ENCODE measurements at places on chromosomes 1 and 21. TPM values are rescaled to one million over a fixed set of nuclear protein-coding genes. Genes with fewer than 3 reads are reported as not detected.
A peak's percentile ranks its signal among the peaks of the same experiment; 100 is the strongest.

The ARTN gene
- 0.22 TPM for total RNA-seq

The NUF2 gene
- total RNA-seq = 26.1 TPM

DNA sequence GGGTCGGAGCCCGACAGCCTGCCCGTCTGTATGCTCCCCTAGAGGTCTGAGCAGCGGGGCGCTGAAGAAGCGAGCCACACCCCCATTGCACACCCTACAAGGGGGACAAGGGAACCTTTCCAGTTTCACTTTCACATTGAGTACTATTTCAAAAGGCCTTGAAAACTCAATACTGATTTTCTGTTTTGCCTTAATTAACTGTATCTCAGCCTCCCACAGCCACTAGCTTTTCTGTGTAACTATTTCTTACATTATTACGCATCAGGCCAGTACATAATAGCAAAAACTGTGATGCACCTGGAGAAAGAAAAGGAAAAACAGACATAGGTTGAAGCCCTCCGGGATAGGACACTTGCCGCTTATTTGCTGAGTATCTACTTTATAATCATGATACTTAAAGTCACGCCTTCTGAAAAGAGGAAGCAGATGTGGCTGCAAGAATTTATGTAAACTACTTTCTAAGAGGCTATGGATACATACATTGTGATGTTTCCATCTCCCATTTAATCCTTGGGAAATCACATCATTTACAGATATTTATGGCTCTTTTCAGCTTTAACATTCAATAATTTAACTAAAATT lies 1719.5 kb downstream of the MRPL39 start:
- H3K27me3 ChIP-seq = no peaks in the 10 kb centered on the region
- no peak overlapping the region for H3K27ac ChIP-seq
- H3K36me3 ChIP-seq = no peaks in the 10 kb centered on the region
- peak overlapping the region; percentile 18 for H3K4me3 ChIP-seq
- DNase-seq = peak; percentile 4
- no peaks in the 10 kb centered on the region for H3K4me1 ChIP-seq

- no peaks in the 10 kb centered on the region for H3K36me3 ChIP-seq
- H3K4me3 ChIP-seq = no peak overlapping the region
Measured at GRCh38 chr1:43521756-43522155, 8.9 kb upstream of the PTPRF start.

- no peak overlapping the region for H3K27ac ChIP-seq
- H3K27me3 ChIP-seq = no peaks in the 10 kb centered on the region
- no peak overlapping the region for H3K4me3 ChIP-seq
- H3K36me3 ChIP-seq = no peaks in the 10 kb centered on the region
- no peaks in the 10 kb centered on the region for H3K4me1 ChIP-seq
Measured at GRCh38 chr1:81877940-81878339, 77.2 kb downstream of the ADGRL2 start.

The ANKRD35 gene
- total RNA-seq = 1.0 TPM

DNA sequence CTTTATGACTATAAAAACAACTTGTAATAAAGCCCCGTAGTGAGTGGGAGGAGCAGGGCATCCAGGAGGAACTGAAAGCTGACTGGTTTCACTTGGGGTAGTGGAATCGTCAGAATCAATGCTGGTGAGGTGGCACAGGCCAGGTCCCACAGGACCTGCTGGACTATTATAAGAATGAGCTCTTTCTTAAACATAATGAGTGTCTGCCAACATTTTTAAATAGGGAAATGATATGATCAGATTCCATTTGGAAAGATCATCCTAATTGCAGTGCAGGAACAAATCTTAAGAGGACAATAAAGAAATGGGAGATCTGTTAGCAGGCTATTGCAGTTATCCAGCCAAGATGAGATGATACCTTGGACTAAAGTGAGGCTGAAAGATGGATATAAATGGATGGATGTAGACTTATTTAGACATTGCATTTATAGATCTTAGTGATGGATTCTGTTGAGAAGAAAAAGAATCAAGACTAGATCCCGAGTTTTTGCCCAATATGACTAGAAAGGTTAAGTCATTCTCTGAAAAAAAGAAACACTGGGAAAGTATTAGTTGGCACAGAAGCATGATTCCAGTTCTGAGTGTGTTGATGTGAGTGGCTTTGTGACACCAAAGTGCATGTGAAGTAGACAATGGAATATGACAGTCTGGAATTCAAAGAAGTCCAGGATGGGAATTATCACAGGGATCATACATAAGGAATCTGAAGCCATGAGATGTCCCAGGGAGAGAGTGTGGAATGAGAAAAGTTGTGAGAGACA lies 153.3 kb upstream of the SGIP1 start:
- H3K36me3 ChIP-seq = no peaks in the 10 kb centered on the region
- no peak for DNase-seq
- H3K4me3 ChIP-seq = no peak overlapping the region

GRCh38 chr21:16588433-16588860 lies 858.7 kb downstream of the USP25 start:
- H3K27me3 ChIP-seq = no peaks in the 10 kb centered on the region
- no peaks in the 10 kb centered on the region for H3K4me1 ChIP-seq
- H3K4me3 ChIP-seq = no peak overlapping the region
- no peaks in the 10 kb centered on the region for H3K36me3 ChIP-seq

DNA sequence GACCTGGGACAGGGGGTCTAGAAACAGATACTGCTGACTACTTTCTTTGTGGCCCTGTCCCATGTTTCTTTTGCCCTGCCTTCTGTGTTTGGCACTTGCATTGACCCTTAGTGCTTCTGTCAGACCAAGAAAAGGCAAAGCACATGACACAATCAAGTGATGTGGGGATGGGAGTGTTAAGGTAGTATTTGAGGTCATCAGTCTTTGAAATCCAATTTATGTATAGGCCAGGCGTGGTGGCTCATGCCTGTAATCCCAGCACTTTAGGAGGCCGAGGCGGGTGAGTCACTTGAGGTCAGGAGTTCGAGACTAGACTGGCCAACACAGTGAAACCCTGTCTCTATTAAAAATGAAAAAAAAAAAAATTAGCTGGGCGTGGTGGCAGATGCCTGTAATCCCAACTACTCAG lies 26.0 kb downstream of the SERBP1 start:
- no peaks in the 10 kb centered on the region for H3K27me3 ChIP-seq
- no peak overlapping the region for H3K4me3 ChIP-seq
- no peak overlapping the region for H3K27ac ChIP-seq
- no peak for DNase-seq

- H3K27ac ChIP-seq = no peak overlapping the region
- no peaks in the 10 kb centered on the region for H3K27me3 ChIP-seq
- no peak overlapping the region for H3K4me3 ChIP-seq
- H3K36me3 ChIP-seq = no peaks in the 10 kb centered on the region
- DNase-seq = no peak
Measured at GRCh38 chr1:34231441-34231840, 54.7 kb downstream of the C1orf94 start.

DNA sequence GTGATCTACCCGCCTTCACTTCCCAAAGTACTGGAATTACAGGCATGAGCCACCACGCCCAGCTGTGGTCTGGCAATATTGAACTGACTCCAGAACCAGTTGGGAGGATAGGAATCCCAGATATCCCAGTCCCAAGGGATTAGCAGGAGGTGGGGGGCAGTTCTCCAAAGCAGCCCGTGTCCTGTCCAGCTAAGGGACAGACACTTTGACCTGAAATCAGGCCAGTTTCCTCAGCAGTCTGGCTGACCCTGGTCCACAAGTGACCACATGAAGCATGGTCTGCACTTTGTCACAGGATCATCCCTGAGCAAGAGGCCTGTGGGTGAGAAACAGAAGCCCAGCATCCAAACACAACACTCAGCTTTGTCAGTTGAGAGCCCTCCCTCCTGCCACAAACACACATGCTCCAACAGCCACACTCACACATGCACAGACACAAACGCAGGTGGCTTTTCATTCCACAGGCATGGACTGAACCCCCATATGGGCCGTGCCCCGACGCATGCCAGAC lies 2.7 kb upstream of the FDPS start:
- peaks cover 24% of the 10 kb centered on the region for H3K4me1 ChIP-seq
- no peaks in the 10 kb centered on the region for H3K36me3 ChIP-seq
- no peak overlapping the region for H3K27ac ChIP-seq
- no peaks in the 10 kb centered on the region for H3K27me3 ChIP-seq

GRCh38 chr1:86477256-86477655 lies 8.5 kb downstream of the CLCA1 start:
- no peaks in the 10 kb centered on the region for H3K4me1 ChIP-seq
- H3K27me3 ChIP-seq = no peaks in the 10 kb centered on the region
- no peak overlapping the region for H3K4me3 ChIP-seq
- no peaks in the 10 kb centered on the region for H3K36me3 ChIP-seq
- H3K27ac ChIP-seq = no peak overlapping the region
- DNase-seq = no peak

GRCh38 chr1:26862781-26863684 lies at the start of gene SFN:
TSS of gene SFN (plus strand) at chr1:26863149. CDS start at chr1:26863213, 64 bp downstream.
- H3K27me3 ChIP-seq = no peaks in the 10 kb centered on the region
- DNase-seq = no peak
- no peak within 1 kb of the TSS for H3K27ac ChIP-seq
- H3K4me3 ChIP-seq = no peak within 1 kb of the TSS
- peaks cover 11% of the 10 kb centered on the region for H3K4me1 ChIP-seq

The CLCA4 gene
- not detected for total RNA-seq

The RGL1 gene
- 3.3 TPM for total RNA-seq

DNA sequence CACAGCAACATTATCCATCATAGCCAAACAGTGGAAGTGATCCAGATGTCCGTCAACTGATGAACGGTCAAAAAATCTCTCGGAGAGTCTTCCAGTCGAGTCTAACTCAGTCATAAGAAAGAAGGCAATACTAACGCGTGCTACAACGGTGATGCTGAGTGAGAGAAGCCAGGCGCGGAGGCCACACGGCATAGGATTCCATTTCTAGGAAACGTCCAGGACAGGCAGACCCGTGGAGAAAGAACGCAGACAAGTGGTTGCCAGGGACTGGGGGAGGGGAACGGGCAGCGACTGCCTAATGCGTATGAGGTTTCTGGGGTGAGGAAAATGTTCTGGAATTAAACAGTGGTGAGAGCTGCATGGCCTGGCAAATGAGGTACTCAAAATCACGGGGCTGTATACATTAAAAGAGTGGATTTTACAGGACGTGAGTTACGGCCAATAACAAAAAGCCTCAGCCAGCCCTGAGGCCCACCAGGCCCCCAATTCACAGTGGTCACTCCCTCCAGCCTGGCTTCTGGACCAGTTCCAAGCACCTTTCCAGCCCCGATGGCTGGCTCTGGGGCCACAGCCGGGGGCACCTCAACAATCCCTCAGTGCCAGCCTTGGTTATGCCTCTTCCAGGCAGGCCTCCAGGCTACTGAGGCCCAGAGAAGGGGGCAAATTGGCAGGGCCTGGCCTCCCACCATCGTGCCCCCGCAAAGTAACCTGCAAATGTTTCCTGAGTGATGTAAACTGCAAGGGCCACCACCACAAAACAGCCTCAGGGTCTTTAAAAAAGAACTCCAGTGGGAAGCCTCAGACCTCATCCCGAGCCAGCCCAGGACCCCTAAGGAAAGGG lies 3.4 kb downstream of the WNT9A start:
- H3K27me3 ChIP-seq = peaks cover 11% of the 10 kb centered on the region
- DNase-seq = no peak
- H3K4me3 ChIP-seq = no peak overlapping the region
- H3K36me3 ChIP-seq = no peaks in the 10 kb centered on the region
- no peak overlapping the region for H3K27ac ChIP-seq
- H3K4me1 ChIP-seq = peaks cover 6% of the 10 kb centered on the region

DNA sequence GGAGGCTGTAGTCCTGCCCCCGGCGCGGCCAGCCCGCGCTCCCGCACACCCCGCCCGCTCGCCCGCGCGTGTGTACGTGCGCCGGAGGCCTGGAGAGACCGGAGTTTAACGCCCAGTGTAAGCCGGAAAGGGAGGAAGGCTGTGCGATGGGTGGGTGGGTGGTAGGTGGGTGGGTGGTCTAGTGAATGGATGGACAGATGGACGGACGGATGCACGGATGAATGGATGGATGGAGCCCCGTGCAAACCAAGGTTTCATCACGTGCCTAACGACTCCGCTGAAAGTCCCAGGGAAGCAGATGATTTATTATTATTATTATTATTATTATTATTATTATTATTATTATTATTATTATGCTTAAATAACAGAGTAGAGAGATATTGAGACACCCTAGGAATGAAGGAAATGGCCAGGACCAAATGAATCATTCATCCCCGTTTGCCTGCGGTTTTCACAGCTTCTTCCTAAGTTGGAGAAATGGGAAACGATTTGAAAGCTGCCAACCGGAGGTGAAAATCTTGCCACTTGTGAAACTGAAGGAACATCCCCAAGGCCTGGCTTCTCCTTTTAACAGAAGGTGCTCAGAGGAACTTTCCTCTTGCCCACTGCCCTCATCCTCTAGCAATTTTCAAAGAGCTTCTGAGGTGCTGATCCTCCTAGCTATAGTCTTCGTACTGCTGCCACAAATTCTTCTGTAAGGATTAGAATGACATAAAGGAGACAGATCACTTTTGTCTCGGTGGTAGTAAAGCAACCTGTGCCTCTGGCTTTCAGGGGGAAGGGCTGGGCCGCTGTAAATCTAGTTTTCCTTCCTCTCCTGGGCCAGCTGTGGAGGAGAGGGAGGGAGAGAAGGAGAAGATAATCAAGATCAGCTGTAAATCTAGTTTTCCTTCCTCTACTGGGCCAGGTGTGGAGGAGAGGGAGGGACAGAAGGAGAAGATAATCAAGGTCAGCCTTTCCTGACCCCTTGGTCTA lies 648 bp upstream of the RGS7 start:
- H3K27ac ChIP-seq = no peak overlapping the region
- no peaks in the 10 kb centered on the region for H3K27me3 ChIP-seq
- H3K4me3 ChIP-seq = no peak overlapping the region

- H3K4me1 ChIP-seq = peaks cover 86% of the 10 kb centered on the region
- H3K4me3 ChIP-seq = no peak overlapping the region
- no peak overlapping the region for H3K27ac ChIP-seq
- peaks cover 12% of the 10 kb centered on the region for H3K36me3 ChIP-seq
- H3K27me3 ChIP-seq = no peaks in the 10 kb centered on the region
Measured at GRCh38 chr21:46557919-46558392, 46.9 kb downstream of the S100B start.

DNA sequence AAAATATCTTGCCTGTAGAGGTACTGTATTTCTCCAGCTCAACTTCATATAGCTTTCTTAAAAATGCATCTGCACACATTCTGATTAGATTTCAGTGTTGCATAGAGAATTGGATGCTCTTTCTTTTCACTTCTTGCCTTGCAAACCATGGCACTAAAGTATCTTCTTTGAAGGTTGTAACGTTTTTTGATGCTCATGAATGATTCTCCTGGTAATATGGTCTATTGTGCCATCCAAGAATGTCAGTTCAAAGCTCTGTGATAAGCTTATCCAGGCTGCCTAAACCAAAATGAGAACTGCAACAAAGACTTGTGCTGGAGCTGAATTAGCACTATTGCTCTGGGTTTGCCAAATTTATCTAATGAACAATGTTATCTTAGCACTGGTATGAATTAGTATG lies 1.9 kb downstream of the SGIP1 start:
- no peak overlapping the region for H3K27ac ChIP-seq
- H3K4me3 ChIP-seq = no peak overlapping the region
- no peaks in the 10 kb centered on the region for H3K27me3 ChIP-seq
- no peaks in the 10 kb centered on the region for H3K4me1 ChIP-seq

GRCh38 chr1:114896795-114897194 lies 42.1 kb downstream of the SYCP1 start:
- no peaks in the 10 kb centered on the region for H3K27me3 ChIP-seq
- H3K27ac ChIP-seq = no peak overlapping the region
- H3K4me1 ChIP-seq = no peaks in the 10 kb centered on the region
- no peak for DNase-seq
- H3K36me3 ChIP-seq = no peaks in the 10 kb centered on the region
- H3K4me3 ChIP-seq = no peak overlapping the region

- DNase-seq = no peak
- H3K4me3 ChIP-seq = no peak overlapping the region
- H3K4me1 ChIP-seq = peaks cover 11% of the 10 kb centered on the region
- H3K36me3 ChIP-seq = no peaks in the 10 kb centered on the region
Measured at GRCh38 chr1:202286622-202287097, 55.1 kb downstream of the UBE2T start.

Data from CD8-positive, alpha-beta memory T cell (primary cell).